ENCODE measurements at places on chromosomes 1 and 21.
A peak's percentile ranks its signal among the peaks of the same experiment; 100 is the strongest.

DNA sequence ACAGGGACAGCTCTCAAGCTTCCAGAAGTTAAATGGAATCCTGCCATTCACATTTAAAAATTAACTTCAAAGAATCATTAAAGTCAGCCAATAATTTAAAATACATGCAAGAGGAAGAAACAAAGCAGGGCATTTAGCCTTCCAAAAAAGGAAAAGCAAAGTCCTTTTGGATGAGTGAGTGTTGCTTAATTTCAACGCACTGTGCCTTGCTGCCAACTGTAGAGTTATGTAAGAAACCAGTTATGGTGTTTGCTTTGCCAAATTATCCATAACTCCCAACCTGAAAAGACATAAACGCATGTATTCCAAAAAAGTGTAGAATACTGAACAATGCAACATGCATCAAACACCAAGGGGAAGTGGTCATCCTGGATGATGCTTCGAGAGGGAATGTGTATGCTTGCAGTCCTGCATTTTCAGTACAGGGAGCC lies 16.1 kb upstream of the KCNE1 start:
- DNase-seq, result no peak

- DNase-seq, result no peak
Measured at GRCh38 chr1:48738356-48738755, 38.3 kb downstream of the BEND5 start.

DNA sequence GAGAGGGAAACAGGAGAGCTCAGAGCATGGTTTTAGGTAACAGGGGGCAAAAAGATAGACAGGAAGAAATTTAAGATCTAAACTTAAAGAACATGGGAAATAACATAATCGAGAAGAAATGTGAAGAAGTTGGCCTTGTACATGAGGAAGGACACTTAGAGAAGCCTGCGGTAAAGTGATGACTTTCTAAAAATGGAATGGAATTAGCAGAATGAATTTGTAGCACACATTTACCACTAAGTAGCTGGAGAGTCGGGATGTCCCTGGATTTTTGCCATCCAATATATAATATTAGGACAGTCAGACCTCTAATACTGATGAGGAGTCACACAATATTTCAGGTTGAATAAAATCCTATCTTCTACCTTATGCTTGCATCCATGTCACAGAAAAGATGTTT lies 77.7 kb upstream of the C1orf87 start:
- no peak for DNase-seq

- no peak for DNase-seq
Measured at GRCh38 chr1:81920245-81920740, 119.6 kb downstream of the ADGRL2 start.

DNA sequence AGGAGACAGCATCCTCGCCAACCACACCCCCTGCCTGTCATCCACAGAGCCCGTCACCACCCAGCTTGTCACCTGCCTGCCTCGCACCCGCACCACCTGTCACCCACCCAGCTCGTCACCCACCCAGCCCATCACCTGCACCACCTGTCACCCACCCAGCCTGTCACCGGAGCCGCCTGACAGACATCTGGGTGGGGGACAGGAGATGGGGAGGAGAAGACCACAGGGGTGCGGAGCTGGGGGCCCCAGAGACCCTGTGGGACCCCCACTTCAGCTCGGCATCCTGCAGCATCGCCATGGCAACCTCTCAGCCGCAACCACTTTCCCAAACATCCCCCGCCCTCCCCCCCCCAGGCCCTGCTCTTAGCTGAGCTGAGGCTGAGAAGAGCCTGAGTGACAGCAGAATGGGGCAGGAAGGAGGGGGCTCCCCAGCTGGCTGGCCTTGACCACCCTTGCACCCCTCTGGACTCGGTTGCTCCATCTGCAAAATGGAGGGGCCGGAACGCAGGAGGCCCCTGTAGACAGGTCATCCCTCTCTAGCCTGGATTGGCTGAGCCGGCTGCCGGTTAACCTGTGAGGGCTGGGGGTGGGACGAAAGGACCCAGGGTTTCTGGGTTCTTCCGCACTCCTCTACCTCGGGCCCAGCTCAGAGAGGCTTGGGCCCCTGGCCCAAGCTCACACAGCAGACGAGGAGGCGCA lies 11.6 kb downstream of the AHDC1 start:
- no peak for DNase-seq

DNA sequence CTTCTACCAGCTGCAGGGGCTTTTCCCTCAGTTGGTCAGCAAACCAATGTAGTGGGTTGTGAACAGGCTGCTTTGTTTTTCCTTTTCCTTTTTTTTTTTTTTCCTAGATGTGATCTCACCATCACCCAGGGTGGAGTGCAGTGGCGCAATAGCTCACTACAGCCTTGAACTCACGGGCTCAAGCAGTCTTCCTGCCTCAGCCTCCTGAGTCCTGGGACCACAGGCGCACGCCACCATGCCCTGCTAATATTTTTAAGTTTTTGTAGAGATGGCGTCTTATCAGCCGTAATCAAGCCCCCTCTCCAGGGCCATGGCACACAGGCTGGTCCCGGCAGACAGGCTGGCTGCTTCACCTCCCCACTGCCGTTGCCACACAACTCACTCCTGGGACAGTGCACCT lies 3.4 kb upstream of the TRIM11 start:
- no peak for DNase-seq

GRCh38 chr1:25994402-25995150 lies 3.3 kb downstream of the PAFAH2 start:
- no peak for DNase-seq

- DNase-seq, result no peak
Measured at GRCh38 chr21:33732038-33732437, 89.7 kb downstream of the ITSN1 start.

DNA sequence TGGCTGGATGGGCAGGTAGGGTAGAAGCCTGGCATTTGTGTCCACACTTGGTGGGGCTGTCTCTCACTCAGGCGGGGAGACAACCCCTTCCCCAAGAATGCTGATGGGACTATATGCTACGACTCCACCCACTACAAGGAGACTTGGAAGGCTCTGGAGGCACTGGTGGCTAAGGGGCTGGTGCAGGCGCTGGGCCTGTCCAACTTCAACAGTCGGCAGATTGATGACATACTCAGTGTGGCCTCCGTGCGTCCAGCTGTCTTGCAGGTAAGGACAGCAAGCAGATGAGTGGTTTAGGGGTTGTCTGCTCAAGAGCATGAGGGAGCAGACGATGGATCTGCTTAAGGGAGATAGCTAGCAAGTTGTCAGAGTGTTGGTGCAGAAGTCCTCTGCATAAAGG lies 15.9 kb upstream of the NASP start:
- no peak for DNase-seq

DNA sequence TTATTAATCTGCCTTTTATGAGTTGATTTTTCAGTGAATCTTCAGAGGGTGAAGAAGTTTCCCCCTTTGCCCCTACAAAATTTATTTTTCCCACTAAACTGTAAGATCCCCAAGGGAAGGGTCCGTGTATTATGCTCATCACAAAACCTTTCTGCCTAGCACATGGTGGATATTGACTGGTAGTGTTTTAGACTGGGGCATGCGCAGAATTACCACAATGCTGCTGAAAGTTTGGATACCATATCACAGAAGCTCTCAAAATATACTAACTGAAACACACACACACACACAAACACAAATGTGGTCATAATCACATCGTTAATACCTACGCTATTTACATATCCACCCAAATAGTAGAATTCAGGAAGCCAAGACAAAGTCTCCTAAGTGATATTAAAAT lies 28.0 kb upstream of the DMRTB1 start:
- DNase-seq, result no peak

DNA sequence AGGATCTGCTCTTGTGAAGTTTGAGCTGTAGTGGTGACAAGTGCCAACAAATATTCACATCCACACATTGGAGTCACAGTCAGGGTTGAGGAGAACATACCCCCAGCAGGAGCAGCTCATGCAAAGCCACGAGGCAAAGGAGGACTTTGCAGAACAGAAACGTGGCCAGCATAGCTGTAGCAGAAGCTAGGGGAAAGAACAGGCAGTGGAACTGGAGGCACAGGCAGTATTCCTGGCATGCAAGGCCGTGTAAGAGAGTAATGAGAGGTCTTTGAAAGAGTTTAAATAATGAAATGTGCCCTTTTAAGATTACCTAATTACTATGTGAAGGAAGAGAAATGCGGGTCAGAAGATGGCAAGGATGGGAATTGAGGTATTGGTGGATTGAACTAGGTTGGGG lies 40.9 kb upstream of the IKBKE start:
- DNase-seq, result no peak

- no peak for DNase-seq
Measured at GRCh38 chr21:37849506-37850102, 66.7 kb downstream of the KCNJ6 start.

DNA sequence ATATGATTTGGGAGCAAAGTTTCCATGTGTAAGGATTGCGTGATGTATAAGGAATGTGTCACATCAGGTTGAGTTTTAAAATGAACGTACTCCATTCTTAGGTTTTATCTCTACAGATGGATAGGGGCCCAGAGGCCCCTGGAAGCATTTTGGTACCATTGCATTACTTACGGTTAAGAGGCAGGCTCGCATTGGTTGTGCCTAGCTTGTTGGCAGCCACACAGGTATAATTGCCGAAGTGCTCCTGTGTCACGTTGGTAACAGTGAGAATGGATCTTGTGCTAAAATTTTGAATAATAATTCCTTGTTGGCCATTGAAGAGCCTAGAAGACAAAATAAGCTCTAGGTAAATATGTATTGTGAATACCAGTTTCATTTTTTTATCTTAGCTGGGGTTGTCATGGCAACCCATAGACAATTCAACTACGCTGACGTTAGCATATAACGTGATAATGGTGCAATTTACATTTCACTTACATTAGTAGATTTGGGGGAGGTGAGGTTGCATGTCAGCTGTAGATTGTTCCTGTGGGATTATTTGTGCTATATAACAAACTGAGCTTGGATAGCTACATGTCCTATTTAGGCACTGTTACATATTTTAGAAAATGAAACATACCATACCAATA lies 511.9 kb upstream of the ZRANB2 start:
- no peak for DNase-seq

DNA sequence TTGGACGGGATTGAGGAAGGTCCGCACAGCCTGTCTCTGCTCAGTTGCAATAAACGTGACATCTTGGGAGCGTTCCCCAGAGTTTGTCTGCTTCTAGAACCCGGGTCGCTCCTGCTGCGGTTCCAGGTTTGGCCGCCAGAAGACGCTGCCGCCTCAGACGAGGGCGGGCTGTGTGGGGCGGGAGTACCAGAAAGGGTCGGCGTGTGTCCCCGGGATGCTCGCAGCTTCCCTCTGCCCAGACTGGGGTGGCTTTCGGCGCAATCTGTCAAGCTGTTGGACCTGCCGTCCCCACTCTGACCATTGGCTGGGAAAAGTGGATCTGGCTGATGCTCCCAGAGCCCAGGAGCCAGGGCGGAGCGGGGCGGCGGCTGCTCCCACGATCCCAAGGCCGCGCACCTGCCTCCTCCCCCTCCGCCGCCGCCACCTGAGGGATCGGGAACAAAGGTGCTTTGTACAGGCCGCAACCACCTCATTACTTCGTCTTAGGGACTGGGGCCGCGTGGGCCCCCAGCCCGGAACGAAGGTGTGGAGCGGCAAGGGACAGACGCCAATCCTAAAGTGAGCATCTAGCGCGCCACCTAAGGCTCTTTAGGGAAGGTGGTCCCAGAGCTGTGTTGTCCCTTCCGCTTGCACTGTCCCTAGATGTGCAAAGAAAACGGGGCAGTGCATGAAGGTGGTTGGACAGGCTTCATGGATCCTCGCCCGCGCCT lies 683 bp upstream of the EFNA4 start:
- peak; percentile 78 for DNase-seq

GRCh38 chr21:16085421-16085820 lies 355.6 kb downstream of the USP25 start:
- DNase-seq, result no peak

- no peak for DNase-seq
Measured at GRCh38 chr21:39681257-39681656, 63.7 kb upstream of the IGSF5 start.

DNA sequence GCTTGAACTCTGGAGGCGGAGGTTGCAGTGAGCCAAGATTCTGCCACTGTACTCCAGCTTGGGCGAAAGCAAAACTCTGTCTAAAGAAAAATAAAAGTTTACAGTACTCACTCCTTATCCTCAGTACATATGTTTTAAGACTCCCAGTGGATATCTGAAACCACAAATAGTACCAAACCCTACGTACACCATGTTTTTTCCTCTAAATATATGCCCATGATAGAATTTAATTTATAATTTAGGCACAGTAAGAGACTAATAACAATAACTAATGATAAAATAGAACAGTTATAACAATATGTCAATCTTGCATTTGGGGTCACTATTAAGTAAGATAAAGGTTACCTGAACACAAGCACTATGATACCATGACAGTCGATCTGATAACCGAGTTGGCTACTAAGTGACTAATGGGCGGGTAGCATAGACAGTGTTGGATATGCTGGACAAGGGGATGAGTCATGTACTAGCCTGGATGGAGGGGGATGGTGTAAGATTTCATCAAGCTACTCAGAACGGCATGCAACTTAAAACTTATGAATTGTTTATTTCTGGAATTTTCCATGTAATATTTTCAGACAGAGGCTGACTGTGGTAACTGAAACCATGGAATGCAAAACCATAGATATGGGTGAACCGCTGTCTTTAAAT lies 43.7 kb downstream of the ST7L start:
- DNase-seq, result no peak

DNA sequence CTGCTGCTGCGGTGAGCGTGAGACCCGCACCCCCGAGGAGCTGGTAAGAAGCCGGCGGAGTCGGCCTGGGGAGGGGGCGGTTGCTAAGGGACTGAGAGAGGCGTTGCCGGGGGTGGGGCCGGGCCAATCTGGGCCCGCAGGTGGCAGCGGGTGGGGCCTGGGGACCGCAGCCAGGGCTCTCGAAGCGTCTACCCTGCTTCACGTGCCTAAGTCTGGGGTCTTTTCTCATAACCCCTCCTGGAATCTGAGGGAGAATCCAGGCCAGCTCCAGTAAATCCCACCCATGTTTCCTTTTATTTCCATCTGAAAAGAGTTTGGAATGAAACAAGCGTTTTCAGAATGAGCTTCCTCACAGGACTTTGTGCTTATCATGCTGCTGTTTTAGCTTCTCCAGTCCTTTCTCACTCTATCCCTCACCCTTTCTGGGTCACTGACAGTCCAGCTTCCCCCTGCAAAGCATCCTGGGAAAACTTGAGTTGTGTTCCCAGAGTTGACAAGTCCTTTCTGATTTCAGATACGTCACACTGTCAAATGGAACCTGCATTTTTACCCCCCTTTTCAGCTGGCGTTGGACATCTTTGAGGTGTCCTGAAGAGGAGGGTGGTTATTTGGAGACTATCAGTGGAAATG lies 431 bp downstream of the CLCN6 start:
- DNase-seq, result peak; percentile 69

DNA sequence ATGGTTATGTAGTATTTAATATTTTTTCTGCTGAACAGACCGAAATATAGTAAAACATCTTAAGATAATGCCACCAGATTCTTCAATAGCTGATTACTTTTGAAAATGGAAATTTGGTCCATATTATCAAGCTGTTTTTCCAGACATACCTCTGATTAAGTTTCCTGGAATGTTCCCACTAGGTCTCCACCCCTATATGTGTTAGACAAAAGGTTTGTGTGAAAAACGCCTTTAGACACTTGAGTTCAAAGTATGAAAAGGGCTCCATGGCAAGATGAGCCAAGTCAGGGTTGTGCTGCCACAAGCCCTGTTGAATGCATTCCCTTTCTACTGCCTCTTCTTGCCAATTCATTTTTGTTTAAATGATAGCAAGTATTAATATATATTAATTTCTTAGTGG lies 52.7 kb downstream of the ZBTB17 start:
- DNase-seq, result no peak
